Activated T-helper 17 cell treated with anti-CD3 and anti-CD28 coated beads, Interleukin-2, amount 50 U/mL, for 72 hours (primary cell): ENCODE measurements at places on chromosomes 11 and 22. TPM values are rescaled to one million over a fixed set of nuclear protein-coding genes. Genes with fewer than 3 reads are reported as not detected.

DNA sequence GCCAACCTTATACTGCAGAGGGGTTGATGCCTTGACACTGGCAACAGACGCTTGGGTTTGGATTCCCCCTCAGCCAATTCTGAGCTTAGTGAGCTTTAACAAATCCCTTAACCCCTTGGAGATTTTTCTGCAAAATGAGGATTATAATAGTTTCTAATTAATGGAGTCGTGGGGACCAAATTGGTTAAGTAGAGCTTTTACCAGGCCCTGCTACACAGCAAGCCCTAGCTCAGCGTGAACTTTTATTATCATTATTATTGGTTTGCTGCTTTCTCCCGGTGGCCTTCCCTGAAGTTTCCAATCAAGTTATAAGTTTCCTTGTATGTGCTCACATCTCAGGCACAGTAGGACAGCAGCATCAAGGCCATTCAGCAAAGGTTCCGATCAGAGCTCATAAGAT lies 156.6 kb upstream of the GUCY1A2 start:
- ATAC-seq = no peak

DNA sequence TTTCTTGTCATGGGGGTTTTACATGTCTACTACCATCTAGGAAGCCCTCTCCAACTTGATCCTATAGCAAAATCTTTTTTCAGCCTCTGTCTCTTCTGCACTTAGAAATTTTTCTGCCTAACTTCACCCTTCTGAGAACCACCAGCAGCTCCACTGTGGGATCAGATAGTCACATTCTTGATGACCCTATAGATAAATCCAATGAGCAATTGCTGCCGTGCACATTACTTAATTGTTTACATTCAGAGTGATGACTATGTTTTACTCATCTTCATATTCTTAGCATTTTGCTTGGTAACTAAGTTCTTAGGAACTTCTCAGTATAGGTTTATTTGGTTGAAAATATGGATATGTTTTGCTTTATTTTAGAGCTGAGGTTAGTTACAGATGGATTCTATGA lies 12.4 kb upstream of the ETS1 start:
- peak; percentile 90 for ATAC-seq

- ATAC-seq = no peak
These were observed 896.7 kb upstream of the ANO3 start for GRCh38 chr11:25435197-25435596.

Gene DEFB131B
- not detected for total RNA-seq

- no peak for ATAC-seq
These were observed 22.4 kb upstream of the SC5D start for GRCh38 chr11:121270001-121270678.

DNA sequence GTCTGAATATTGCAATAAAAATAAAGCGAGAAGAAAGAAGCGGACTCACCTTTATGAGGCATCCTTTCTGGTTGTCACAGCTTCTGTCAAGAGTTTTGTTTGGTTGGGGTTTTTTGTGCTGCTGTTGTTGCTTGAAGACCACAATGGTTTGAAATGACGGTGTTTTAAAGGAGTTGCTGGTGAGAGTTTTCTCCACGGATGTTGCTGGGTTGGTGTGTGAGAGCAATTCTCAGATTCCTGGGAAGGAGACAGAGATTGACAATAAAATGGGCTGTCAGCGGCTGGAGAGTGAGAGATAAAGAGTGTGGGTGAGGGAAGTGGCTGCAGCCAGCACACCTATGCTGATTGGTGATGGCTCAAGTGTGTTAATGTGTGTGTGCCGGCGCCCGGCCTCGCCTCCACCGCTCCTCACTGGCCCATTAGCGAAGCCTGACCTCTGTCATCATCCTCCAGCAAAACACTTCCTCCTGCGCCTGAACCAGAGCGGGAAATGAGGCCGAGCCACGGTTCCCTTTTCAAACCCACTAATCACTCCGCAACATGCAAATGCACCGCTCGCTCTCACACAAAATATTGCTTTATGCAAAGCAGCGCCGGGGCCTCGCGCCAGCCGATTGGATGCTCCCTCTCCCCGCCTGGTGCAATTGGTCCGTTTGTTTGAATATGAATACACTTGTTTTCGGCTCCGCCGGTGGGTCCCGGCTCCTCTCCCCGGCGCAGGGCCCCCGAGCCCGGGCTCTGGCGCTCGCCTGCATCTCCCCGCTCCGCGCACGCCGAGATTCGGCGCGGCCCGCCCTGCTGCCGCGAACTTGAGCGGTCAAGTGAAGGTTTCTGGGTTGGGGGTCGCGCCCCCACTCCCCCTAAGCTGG lies at the start of gene PAX6:
Gene PAX6, minus strand, starts transcription at position 544 of the 869 bp plus-strand sequence. CDS start 4,911 bp downstream, outside the sequence.
- ATAC-seq = peak; percentile 51

Gene SCGB2A2
- total RNA-seq = not detected

DNA sequence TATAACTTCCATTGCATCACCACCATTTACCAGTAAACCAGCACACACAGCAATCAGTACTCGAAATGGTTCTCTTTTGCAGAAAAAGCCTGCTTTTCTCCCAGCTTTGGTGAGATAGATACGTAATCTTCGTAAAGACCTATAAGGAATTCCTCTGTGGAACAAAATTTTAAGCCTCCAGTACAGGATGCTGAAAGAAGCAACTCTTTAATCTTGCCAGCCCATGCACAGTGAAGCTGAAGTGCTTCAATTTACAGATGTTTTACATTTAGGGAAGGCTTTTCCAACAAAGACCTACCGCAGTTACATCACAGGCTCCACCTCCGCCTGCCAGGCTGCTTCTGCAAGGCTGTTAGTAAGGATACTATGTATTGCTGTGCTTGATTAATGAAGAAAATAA lies 1.9 kb downstream of the ELMOD1 start:
- no peak for ATAC-seq

- peak; percentile 12 for ATAC-seq
These were observed 10.5 kb upstream of the EHD1 start for GRCh38 chr11:64888729-64889511.

DNA sequence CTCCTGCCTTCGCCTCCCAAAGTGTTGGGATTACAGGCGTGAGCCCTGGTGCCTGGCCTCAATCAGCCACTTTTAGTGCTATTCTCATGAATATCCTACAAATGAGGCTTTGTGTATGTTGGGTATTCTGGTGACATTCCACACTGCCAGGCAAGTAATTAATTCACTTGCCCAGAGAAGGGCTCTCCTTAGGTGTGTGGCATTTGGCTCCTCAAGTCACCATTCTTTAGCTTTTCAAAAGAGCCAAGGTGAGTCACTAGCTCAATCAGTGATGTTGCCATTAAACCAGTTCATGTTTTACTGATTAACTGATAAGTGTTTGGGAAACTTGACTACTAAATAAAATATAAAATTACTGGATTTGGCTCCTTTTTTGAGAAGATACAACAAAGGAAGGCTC lies 52.2 kb downstream of the SLC25A17 start:
- no peak for ATAC-seq

GRCh38 chr11:83793310-83793709 lies 507.1 kb upstream of the CCDC90B start:
- no peak for ATAC-seq

Gene UBQLN3
- total RNA-seq = 0.34 TPM
